Fibroblast of lung (primary cell): ENCODE measurements at places on chromosomes 11 and 22.

DNA sequence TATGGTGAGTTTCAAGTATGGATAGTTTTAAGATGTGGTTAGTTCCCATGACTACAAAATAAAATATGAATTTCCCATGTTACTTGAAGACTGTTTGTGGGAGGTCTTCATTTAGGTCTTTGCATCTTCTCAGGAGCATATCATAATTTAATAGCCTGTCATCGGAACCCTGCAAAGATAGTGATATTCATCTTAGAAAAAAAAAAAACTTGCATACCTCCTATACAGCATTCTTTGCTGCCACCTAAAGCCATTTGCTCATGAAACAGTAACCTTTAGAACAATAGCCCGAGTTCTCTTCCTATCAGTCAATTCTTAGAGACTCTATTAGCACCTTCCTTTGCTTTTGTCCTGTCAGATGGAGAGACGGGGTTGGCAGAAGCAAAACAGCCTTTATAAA is 75.3 kb downstream of the ARFGAP2 start:
- no peak for DNase-seq

- peak; percentile 23 for DNase-seq
Measured at GRCh38 chr11:93116641-93117441, 81.0 kb downstream of the SLC36A4 start.

DNA sequence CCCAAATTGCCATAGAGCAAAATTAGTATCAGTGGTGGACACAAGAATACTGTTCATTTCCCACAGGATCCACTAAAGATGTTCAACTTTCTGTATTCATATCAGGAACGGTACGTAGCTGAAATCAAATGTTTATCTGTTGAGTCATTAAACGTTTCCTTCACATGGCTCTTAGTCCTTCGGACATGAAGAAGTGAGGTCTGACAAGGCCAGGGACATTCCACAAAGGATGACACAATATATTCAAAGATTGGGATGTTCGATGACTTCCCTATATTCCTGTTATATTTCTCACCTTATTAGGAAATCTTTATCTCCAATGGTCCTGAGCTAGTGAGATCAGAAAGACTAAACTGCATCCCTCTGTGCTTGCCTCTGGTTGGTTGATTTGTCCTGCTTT is 129.0 kb downstream of the ETS1 start:
- peak; percentile 93 for DNase-seq

DNA sequence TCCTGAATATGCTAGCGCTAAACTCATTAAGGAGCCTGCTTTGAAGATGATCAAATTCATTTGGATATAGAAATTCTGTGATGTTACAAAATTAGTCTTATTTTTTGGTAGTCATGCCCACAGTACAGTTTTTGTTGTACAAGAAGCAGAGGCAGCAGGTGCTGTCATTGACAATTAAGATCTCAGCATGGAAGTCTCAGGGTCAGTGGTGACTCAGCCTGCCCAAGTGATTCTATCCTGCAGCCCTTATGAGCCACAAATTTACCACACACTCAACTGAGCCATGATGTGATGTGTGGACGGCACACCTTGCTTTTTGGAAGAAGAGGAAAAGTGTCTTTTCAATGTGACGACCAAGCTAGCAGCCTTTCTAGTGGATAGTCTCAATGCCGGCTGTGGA is 153.6 kb upstream of the SORL1-AS1 start:
- DNase-seq = peak; percentile 21

DNA sequence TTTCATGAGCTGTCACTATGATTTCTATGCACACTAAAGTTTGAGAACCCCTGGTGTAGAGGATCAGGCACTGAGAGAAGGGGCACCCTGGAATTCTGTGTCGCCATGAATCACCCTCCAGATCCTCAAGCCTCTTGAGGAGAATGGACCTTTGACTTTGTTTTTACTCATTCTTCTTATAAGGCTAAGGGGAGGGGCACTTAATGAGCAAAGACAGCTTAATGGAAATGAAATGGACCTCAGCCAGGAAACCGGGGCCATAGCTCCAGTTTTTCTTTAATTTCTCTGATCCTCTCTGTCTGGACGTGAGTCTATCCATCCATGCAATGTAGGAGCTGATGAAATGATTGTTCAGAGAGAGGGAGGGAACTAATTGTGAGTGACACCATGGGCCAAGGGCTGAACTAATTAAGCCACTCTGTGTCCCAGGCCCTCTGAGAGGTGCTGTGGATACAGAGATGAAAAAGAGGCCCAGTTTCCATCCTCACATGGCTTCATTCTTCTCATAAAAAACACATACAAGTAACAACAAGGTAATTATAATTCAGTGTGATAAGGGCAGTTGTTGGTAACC is 32.8 kb downstream of the OR2AT4 start:
- peak; percentile 24 for DNase-seq

DNA sequence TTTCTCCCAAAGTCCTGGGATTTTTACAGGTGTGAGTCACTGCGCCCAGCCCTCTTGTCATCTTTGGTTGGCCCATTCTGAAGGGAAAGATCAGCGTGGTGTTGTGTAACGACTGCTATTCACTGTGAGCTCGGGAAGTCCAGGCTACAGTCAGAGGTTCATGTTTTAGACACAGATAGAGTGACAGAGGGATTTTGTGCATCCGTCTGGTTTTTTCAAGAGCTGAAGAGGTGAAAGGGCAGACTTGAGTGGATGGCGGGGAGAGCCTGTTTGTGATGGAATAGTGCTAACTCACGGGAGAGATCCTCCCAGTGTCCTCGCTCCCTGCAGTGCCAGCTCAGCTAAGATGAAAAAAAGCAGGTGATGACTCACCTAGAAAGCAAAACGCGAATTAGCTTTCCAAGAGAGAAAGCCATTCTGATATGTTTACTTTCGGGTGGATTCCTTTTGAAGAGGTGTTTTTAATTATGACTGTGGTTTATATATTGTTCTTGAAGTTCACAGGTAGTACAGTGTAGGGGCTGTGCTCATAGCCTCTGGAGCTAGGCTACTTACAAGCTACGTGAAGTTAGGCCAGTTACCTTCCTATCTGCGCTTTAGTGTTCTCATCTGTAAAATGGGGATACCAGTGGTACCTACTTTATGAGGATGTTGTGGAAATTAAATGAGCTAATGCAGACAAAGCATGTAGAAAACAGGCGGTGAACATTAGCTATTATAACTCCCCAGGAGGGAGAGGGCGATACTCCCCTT is 67.2 kb downstream of the C11orf91 start:
- peak; percentile 83 for DNase-seq
